ENCODE measurements at places on chromosomes 11 and 22.

DNA sequence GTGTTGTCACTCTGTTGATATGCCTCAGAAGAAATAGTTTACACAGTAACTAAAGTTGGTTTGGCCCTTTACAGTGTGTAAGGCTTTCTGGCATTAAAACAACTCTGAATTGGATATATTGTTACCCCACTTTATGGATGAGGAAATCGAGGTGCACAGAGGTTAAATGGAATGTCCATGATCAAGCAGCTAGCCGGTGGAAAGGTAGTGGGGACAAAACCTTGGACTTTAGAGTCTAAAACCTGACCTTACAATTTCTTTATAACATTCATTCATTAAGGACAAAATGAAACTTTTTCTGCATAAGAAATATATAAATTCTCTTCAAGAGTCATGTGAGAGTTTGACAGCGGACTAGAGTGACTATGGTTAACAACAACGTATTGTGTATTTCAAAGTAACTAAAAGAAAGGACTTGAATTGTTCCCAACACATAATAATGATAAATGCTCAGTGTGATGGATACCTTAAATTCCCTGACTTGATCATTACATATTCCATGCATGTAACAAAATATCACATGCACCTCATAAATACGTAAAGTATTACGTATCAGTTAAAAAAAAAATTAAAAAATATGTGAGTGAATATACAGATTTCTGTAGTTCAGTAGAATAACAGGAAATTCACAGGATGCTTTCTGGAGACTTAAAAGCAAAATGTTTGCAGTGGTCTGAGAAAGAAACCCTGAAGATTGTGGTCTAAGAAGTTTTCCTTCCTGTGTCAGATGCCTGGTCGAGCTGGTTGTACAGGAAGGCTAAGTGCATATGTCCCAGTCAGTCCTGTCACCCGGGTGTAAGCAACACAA, 51.0 kb downstream of the TEAD1 start:
- DNase-seq, result no peak

DNA sequence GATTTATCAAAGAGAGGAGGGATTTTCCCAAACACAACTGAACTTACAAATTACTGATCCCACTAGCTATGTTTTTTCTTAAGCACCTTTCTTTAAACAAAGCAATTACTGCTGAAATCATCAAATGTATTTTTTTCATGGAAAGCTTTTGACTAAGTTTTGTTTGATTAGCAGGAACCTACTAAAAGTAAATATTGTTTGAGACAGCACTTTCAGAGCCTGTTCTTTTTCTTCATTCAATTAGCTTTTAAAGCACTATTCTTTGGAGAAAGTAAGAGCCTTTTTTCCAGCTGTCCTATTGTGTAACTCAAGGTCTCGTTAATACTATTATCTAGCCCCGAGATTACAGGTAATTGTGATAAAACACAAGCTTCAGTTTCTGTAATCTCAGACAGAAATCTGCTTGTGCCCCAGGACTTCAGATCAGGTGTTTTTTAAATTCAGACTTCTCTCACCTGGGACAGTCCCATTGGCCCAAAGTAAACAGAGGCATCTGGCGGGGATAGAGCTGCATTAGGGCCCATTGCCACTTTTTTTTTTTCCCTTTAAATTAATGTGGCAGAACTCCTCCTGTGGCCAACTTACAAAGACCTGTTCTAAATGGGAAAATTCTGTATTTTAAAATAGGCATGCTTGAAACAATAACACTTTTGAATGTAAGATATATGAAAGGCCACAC, 11.0 kb downstream of the CSTPP1 start:
- DNase-seq, result no peak

GRCh38 chr11:32809313-32809712, 14.9 kb upstream of the CCDC73 start:
- DNase-seq, result peak; percentile 69

- DNase-seq, result peak; percentile 97
Observed at GRCh38 chr22:26894766-26895485, 237.5 kb downstream of the MIAT start.

DNA sequence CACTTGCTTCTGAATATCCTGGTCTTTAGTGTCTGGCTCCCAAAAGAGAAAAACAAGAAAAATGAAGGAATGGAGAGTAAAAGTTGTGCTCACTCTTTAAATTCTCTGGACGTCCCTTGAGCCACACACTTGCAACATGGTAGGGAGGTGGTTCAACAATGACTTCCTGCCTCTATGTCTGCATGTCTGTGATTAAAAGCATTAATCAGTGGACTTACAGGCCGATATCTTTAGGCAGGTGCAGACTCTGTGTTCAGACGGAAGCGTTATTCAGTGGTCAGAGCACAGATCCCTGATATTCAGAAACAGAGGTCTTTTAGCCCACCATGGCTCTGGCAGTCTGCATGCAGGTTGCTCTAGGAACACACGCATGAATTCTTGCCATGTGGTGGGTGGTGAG, 1920.0 kb upstream of the RAG2 start:
- no peak for DNase-seq

GRCh38 chr22:39130152-39130704, 22.3 kb downstream of the CBX7 start:
- no peak for DNase-seq

DNA sequence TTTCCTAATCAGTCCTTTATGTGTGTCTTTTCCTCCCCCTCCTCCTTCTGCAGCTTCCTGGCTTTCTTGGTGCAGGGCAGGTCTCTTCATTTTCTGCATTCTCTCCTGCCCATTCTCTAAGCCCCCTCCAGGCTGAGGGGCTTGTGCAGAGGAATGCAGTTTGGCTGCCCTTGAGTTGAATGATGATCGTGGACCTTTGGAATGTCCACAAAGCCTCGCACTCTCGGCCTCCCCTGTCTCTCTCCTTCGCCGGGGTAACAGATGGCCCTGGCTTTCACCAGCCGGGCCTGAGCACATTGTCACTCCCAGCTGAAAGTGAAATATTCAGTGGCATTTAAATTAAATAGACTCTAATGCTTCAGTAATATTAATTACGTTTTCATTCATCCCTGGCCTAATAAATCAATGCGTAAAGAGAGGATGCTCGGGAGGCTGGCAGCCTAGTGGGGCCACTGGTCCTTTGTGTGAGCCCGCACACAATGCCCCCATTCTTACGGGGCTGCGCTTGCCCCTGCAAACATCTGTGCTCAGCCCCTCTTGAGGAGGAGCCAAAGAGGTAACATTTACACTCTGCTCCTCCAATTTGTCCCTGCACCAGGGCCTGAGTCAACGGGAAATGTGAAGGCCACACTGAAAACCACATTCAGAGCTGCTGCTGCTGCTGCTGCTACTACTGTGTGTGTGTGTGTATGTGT, 64.9 kb upstream of the PAX6 start:
- peak; percentile 61 for DNase-seq

GRCh38 chr11:129738242-129738641, 77.4 kb upstream of the TMEM45B start:
- DNase-seq, result no peak

GRCh38 chr11:83355391-83355790, 69.2 kb upstream of the CCDC90B start:
- no peak for DNase-seq

- no peak for DNase-seq
Observed at GRCh38 chr11:64610596-64610995, 19.6 kb downstream of the SLC22A12 start.

DNA sequence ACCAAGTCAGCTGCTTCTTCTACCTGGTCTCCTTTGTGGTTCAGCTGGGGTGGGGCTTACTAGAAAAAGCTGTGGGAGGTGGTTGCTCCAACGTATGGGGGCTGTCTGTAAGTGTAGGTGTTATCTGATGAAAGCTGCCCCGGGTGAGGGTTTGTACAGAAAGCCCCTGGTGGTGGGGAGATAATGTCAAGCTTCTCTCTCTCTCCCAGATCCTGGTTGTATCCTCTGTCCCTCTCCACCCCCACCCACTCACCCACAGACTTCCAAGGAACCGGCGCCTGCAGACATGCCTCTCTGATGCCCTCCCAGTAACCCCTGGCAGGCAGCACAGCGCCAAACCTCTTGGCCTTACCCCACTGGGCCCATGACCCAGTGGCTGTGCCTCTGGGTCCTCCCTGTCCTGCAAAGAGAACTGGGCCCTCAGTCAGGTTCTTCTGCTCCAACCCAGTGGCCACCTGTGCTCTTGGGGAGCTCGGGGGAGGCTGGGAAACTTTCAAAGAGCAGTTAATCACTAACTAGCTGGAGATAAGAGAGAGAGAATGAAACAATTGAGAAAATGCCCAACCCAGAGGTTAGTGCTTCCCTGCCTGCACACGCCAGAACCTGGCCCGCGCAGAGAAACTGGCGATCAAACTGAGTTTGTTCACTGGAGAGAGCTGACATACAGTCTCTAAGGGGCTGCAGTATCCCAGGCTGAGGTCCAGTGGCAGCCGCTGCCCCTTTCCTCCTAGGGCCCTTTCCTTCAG, 20.4 kb upstream of the EHF start:
- DNase-seq, result no peak

DNA sequence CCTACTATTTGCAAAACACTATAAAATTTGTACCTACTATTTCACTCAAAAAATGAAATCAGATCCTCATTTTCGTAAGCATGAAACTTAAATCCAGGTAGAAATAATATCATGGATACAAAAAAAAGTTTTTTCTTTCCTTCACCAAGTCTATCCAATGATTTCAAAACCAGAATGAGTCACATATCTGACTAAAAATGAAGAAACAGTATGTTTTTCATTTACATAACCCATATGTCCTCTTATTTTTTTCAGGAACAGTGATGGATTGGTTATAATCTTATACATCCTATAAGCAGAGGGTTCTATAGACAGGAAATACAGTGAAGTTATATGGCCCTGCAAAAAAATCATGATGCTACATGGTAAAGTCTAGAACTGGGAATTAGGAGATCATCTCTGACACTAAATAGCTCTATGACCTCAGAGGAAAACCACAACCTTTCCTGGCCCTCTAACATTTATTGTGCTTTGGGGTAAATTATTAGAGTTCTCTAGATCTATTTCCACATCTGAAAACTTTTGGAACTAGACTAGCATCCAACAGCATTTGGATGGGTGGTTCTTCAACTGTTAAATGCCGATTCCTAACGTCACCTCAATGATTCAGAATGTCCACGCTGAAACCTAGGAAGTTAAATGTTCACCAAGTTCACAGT, 10.9 kb downstream of the MTMR2 start:
- DNase-seq, result peak; percentile 63

DNA sequence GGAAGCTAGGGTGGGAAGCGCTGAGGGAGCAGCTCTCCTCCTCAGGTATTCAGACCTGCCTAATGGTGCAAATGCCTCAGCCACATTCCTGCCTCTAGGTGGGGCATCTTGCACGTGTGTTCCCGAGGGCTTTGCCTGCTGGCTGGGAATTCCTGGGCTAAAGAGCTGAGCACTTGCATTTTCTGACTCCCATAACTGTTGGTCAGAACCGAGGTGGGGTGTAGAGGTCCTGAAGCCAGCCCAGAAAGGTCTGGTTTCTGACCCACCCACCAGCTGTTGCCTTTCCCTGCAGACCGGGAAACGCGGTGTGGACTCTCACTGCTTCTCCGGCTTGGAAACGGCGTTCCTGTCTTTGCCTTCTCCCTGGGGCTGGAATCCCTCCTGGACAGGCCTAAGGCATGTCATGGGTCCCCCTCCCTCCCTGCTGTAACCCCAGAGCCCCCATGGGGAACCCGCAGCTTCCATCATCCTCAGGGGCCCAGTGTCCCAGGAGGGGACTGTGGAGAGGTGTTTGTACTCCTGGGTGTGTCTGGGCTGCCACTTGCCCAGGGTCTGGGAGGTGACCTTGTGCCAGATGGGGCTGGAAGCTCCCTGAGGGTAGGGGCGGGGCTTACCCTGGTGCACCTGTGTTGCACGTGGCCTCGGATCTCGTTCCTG, 24.0 kb upstream of the SMIM38 start:
- peak; percentile 81 for DNase-seq

- DNase-seq, result peak; percentile 69
Observed at GRCh38 chr11:110818032-110818687, 105.9 kb upstream of the ARHGAP20 start.

GRCh38 chr11:69253028-69253427, 40.9 kb upstream of the MYEOV start:
- peak; percentile 50 for DNase-seq

DNA sequence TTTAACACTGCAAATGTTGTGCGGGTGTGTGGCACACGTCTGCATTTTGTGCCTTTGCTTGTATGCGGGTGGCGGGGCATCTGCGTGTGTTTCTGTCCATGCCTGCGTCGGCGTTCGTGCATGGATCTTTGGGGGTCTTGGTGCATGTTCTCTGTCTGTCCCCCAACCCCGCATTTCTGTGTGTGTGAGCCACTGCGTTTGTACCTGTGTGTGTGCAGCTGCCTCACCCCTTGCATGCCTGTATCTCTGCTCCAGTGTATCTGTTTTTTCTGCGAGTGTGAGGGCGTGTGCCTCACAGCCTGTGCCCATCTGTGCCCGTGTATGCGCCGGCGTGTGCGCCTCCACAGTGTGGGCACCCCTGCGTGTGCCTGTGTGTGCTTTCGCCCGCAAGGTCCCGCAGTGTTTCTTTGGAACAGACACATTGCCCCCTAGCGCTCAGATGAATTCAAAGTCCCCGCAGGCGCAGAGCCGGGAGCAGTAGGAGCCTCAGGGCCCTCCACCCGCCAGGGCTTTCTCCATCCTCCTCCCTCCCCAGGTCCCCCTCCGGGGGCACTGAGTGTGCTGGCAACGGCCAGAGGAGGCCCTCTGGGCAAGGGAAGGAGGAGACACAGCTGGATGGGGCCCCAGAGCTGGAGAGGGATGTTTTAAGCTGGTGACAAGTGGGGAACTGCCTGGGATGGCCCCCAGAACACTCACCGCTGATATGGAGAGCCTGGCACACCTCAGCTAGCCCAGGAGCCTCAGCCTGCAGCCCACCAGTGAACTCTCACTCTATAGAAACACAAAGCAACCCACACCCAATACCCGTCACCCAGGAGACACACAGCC, 3.1 kb upstream of the MN1 start:
- peak; percentile 73 for DNase-seq

- DNase-seq, result no peak
Observed at GRCh38 chr11:68040957-68041591, 2.2 kb downstream of the TCIRG1 start.

DNA sequence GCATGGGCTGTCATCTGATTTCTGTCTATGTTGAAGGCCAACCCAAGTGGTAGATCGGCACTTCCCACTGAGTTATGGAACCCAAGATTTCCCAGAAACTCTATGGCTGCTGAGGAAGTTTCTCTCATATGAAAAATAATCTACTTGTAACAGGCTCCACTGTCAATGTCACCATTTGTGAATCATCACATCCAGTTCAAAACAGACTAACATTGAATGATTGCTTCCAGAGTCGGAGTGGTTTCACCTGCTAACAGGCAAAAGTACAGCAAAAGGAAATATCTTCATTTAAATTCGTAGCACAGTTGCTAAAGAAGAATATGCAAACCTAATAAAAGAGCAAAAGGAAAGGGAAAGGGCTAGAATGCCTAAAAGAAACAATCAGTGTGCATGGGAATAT, 12.8 kb downstream of the WT1 start:
- no peak for DNase-seq

DNA sequence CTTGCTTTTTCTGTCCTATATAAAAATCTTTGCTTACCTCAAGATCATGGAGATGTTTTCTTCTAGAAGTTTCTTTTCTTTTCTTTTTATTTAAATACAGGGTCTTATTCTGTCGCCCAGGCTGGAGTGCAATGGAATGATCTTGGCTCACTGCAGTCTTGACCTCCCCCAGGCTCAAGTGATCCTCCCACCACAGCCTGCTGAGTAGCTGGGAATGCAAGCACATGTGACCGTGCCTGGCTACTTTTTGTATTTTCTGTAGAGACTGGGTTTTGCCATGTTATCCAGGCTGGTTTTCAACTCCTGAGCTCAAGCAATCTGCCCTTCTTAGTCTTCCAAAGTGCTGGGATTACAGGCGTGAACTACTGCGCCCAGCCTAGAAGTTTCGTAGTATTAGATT, 45.3 kb downstream of the USP35 start:
- no peak for DNase-seq
